Cortex of kidney (tissue), 1 donor: ENCODE measurements at places on chromosomes 16 and 17.

GRCh38 chr17:62732125-62732524 lies 76.0 kb downstream of the MARCHF10 start:
- DNase-seq = no peak

GRCh38 chr17:43126911-43127290 lies 1.7 kb upstream of the BRCA1 start:
- no peak for DNase-seq

- DNase-seq = no peak
Measured at GRCh38 chr16:68076560-68076959, 8.6 kb upstream of the NFATC3 start.

GRCh38 chr16:30698139-30698815 lies 694 bp upstream of the SRCAP start:
- DNase-seq = peak; percentile 87

GRCh38 chr17:48209973-48210372 lies 102.4 kb downstream of the SNX11 start:
- no peak for DNase-seq

GRCh38 chr17:43021741-43022512 lies at the start of gene VAT1:
Gene VAT1, minus strand, starts transcription at chr17:43022385. Its CDS starts 63 bp downstream, at chr17:43022322.
- DNase-seq = no peak

- DNase-seq = no peak
Measured at GRCh38 chr16:88448461-88449266, 4.4 kb upstream of the ZFPM1 start.

DNA sequence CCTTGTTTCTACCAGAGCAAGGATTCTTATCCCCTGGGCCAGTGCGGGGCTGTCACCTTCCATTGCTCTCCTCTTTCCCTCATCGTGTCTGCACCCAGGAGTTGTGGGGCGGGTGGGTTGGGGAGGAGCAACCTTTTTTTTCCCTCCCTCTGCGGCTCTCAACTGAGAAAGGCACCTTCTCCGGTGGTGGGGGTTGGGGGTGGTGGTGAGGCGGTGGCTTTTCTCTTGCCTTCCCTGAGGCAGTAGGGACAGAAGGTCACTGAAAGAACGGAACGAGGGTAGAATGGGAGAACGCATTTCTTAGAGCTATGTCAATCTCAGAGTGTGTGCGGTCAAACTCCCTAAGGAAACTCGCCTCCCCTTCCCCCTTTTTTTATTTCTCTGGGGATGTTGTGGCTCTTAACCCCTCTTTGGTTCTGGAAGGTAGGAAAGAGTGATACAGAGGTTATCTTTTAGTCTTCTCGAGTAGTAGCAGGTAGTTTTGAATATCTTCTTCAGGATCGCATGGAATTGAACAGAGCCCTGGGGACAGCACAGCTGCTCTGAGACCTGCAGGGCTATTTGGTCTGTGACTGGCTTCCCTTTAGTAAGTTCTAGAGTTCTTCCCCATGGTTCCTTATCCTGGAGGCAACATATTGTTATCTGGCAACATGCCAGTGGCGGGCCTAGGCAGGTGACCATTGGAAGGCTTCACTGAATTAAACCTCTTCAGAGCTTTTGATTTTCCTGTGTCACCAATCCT lies 994 bp downstream of the CLTC start:
- DNase-seq = no peak

DNA sequence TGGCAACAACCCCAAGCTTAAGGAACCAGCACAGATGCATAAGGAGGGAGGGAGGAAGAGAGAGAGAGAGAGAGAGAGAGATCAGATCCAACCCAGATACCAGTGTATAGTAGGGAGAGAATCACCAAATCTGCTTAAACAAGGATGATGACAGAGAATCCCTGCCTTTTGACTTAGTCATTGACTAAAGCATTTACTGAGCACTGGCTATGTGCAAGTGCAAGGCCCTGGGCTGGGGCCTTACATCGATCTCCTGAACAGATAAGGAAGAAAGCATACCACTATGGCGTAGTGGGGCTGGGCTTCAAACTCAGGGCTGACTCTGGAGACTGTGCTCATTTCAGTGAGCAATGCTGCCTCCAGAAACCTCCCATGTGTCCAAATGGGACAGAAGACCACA lies 15.8 kb downstream of the TSNAXIP1 start:
- no peak for DNase-seq

DNA sequence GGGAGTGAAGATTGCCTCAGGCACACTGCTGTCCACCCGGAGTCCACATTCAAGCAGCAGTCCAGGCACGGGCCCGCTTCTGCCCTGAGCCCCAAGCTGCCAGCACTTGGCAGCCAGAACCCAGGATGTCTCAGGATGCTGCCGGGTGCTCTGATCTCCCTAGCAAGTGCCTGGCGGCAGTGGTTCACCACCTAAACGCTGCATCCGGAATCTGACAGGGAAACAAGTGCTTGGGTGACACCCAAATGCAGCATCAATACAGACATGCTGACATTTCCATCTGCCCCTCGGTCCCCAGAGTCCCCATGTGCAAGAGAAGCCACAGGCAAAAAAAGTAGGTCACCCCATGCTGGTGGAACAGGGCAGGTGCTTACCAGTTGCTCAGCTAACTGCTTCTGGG lies 197.1 kb upstream of the RPL38 start:
- DNase-seq = no peak

DNA sequence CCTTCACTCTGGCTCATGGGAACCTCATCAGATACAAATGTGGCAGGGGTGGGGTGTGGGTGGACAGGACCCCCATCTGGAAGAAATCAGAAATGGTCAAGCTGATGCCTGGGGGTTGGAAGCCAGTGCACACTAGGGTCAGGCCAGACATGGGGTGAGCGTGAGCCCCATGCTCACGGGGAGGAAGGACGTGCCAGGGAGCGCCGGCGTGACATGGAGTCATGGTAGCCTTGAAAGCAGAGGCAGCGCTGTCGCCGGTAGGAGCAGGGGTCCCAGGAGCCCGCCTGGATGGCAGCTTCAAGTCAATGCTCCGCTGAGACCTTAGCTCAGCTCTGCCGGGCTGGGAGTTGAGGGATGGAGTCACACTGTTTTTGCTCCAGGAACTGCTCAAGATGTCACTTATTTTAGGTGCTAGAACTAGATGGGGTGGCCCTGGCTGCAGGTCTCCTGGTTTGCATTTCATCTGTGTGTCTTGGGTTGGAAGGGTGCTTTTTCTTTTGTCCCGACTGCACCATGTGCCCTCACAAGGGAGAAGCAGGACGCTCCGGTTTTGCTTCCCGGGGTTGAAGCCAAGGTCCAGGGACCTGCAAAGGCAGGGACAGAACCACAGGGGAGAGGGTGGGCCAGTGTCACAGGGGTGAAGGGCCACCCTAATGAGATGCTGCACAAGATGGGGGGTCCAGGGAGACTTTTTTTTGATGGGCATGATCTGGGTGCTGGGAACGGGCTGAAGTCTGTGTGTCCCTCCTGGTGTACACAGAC lies 51.4 kb downstream of the USP22 start:
- DNase-seq = no peak

GRCh38 chr16:19389246-19389645 lies 28.4 kb upstream of the TMC5 start:
- DNase-seq = no peak

DNA sequence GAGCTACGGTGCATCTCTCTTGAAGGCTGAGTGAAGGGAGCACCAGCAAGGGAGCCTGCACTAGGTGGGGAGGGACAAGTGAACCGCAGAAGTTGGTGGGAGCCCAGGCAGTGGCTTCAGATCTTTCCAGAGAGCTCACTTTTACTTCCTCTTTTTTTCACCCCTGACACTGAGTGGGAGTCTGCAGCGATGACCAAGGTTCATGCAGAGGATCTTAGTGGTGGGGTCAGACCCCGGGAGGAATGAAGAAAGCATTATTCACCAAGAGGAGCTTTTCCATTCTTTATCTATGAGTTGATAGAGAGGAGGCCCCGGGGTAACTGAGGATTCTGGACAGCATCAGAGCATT lies 3.0 kb upstream of the CCL2 start:
- no peak for DNase-seq

- DNase-seq = no peak
Measured at GRCh38 chr17:40338058-40338457, 26.5 kb downstream of the GJD3 start.

DNA sequence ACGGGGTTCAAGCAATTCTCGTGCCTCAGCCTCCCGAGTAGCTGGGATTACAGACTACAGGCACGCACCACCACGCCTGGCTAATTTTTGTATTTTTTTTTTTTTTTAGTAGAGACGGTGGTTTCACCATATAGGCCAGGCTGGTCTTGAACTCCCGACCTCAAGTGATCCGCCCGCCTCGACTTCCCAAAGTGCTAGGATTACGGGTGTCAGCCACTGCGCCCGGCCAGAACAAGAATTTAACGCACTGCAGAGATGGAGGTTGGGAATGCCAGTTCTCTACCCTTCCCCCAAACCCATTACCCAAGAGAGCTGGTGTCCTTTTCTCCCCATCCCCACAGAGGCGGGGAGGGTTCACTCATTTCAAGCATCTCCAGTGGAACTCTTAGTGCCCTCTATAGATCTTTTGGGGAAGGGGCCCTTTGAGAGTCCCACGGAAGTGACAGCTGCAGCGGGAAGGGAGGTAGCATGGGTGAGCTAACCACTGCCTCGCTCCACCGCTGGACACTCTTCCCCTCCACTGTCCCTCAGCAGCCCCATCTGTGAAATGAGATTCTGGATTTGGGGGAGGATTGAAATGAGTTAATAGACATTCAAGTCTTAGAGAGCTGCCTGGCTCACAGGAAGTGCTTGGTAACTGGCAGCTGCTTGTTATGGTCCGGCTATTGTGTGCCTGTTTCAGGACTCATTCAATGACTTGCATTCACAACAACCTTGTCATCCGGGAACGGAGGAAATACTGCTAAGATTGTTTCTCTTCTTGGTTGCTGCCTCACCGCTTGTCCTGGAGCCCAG lies 3.5 kb upstream of the UBALD2 start:
- DNase-seq = no peak

DNA sequence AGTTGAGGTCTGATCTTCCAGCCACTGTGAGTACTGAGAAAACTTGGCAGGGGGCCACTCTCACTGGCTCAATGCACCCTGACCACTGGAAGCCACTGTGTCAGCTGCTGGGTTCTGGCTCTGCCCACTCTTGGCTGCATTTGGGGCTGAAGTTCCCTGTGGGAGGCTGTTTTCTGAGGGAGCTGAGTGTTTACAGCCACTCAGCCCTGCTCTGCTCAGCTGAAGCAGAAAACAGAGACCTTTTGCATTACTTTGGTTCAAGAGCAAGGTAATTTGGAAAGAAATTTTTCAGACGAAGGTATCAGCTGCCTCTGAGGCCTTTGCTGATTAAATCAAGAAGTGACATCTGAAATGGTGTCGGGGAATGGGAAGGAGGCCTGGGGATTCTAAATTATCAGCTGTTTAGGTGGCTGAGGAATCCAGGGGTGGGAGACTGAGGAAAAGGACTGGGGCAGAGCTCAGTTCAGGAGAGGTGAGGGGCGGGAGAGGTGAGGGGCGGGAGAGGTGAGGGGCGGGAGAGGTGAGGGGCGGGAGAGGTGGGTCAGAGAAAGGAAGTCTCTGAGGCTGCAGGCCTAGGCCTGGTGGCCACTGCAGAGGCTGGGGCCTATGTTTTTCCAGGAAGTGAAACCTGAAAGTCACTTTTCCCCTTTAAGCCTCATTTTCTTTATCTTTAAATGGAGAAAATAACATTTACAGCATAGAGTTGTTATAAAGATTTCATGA lies at the start of gene ACSM5:
ACSM5 (plus strand) TSS at position 137 of the 723 bp plus-strand sequence. CDS start 1,951 bp downstream, outside the sequence.
- DNase-seq = no peak

DNA sequence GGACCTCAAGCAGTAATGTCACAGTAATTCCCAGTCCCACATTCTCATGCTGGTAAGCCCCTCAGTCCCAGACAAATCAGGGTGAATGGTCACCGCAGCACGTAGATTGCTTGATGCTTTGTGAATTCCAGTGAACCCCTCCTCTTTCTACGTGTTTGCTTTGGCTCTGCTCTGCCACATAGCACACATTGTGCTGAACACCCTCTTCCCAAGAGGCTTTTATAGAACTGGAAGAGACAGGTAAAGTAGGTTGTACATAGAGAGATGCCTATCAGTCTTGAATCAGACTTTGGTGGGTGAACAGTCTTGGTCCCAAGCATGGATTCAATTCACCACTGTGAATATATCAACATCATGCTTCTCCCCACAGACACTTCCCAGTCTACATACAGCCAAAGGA lies 579 bp upstream of the KRTAP9-6 start:
- no peak for DNase-seq

GRCh38 chr17:79041041-79041570 lies 17.1 kb downstream of the C1QTNF1 start:
- no peak for DNase-seq

DNA sequence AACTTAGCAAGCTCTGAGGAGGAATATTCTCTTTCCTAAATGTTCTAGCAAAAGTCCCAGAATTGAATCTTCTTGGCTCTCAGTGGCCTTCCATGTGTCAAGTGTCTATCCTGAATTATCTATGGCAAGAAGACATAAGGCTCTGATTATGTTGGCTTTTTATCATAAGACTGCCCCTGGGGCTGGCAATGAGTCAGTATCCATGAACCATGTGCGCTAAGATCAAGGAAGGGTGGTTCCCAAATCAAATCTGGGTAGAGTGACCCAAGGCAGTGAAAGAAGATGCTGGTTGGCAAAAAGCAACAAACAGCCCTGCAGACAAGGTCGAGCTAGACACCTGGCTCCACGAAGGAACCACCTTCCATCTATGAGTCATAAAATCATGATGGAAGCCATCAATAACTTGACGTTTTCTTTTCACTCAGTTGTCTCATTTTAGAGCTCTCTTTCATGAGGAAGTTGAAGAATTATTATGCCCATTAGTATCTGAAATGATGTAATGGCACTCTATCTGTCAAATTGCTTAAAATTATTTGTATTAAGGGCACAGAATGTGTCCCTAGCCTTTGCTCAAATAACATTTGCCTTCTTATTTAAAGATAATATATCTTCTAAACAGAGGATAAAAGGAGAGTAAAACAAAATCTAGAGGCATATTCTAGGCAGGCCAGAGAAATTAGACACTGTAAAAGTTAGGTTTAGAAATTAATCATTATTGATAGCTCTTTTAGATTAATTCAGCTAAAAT lies 657.7 kb upstream of the GOT2 start:
- no peak for DNase-seq

- no peak for DNase-seq
Measured at GRCh38 chr17:27919079-27919478, 25.9 kb upstream of the LYRM9 start.

DNA sequence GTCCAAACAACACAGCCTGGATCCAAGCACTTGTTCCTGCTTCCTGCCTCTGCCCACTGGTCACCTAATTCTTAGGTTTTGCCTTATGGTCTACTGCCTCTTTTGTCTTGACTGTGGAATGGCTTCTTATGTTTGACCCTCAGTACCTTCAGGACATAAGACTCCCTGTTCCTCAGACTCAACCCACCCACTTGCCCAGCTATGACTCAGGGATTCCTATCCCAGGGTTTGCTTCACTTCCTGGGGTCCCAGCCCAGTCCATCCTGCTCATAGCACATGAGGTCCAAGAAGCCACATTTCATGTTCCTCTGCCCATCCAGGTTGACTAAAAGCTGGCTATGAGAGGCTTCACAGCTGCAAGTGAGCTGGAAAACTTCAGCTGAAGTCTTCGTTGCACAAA lies 320.9 kb upstream of the CDH5 start:
- DNase-seq = no peak

- DNase-seq = no peak
Measured at GRCh38 chr17:56976941-56977608, 856 bp upstream of the SCPEP1 start.

- DNase-seq = no peak
Measured at GRCh38 chr17:19647697-19648474, 665 bp upstream of the ALDH3A2 start.

- DNase-seq = no peak
Measured at GRCh38 chr17:40646791-40647623, 611 bp downstream of the SMARCE1 start.

GRCh38 chr17:71850812-71851211 lies 270.0 kb upstream of the SOX9 start:
- no peak for DNase-seq

GRCh38 chr16:21218153-21218552 lies 6.8 kb upstream of the ZP2 start:
- DNase-seq = no peak

GRCh38 chr17:58322581-58323185 lies 5.9 kb downstream of the TSPOAP1 start:
- no peak for DNase-seq
